ENCODE measurements at places on chromosomes 11 and 22. TPM values are rescaled to one million over a fixed set of nuclear protein-coding genes. Genes with fewer than 3 reads are reported as not detected.

DNA sequence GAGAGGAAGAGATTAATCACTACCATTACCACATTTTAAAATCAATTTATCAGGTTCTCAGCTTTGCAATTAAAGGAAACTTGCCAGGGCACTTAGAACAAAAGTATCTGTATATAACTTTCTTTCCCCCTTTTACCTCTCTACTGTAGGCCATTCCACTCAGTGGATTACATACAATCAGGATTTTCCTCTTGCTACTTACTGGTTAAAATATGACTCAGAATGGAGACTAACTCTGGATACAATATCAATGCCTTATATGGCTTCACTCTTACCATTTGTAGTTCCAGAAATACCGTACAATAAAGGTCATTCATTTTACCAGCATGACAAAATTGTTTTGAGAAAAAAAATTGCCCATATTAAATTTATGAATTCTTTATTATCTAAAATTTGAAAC is 706.8 kb downstream of the KCNA4 start:
- no peak for DNase-seq

GRCh38 chr11:75233754-75234172 is 6.8 kb upstream of the TPBGL start:
- DNase-seq: no peak

- no peak for DNase-seq
Observed at GRCh38 chr22:39469326-39469680, 12.5 kb downstream of the MGAT3 start.

GRCh38 chr11:11439591-11439990 is 86.5 kb upstream of the CSNK2A3 start:
- DNase-seq: no peak

DNA sequence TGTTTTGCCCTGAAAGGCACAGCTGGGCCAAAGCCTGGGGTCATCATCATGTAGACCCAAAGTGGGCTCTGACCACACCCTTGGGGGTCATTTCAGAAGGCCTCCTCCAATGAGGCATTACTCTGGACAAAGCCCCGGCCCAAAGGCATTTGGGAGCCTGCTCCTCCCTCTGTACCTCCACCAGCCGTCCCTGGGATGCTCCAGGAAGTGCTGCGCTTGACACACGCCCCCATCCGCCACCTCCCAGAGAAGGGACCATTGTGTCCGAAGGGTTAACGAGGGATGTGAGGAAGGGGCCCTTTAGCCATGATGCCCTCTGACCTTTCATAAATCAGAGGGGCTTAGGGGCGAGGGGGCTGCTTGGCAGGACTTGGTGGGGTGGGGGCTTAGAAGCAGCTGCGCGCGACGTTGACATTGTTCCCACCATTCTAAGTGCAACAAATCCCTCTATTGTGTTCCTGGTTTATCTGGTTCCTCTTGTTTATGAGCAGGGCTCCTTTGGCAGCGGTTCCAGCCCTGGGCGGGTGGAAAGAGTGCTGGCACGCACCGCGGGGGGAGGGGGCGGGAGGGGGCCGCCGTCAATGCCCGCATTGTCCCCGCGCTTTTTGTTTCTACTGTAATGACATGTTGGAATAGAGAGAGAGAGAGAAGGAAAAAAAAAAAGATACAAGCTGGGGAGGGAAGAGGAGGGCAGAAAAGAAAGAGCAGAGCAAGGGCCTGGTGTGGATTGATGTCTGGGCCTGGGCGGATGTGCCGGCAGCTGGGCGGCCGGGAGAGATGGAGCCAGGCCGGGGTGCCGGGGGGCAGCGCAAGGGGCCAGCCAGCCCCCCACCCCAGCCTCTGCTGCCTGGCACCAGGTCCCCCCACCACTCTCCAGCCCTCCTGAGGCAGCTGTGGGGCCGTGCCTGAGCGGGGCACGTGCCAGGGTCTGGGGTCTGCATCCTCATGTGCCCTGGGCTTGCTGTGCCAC is 32.1 kb upstream of the SOX10 start:
- DNase-seq: peak; percentile 86

GRCh38 chr22:29670626-29671025 is 49.2 kb upstream of the CABP7 start:
- no peak for DNase-seq

DNA sequence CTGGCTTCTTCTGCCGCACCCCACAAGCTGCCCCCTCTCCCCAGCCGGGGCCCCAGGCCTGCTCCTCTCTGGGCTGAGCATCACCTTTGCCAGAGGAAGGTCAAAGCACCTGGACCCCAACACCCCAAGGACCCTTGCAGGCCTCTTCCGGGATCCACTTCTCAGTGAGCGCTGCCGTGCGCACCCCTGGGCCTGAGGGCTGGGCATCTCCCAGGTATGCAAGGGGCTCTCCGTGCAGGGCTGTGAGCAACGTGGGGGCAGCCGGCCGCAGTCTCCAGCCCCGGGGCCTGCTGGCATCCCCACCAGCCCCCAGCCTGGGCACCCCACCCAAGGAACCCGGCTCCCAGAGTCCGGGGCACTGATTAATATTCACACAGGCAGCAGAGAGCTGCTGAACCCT is 64.0 kb downstream of the BRD1 start:
- peak; percentile 50 for DNase-seq

- no peak for DNase-seq
Observed at GRCh38 chr11:43868852-43869567, 11.6 kb upstream of the ALKBH3 start.

DNA sequence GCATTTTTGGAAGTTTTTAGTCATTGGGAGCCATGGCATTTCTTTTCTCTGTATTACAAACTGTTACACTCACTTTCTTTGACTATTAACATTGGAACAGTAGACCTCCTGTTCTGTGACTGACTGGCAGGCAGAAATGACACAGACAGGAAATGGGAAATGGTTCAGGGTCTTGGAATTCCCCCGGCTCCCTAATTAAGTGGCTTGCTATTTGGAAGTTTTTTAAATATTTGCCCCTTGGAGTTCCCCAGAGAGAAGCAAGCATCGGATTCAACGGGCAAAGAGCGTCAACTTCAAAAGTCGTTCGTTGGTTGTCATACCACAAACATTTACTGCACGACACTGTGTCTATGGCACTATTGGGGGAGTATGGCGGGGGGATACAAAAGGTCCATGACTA is 1.1 kb upstream of the BIRC2 start:
- DNase-seq: no peak

Gene OR10G6
- not detected for total RNA-seq

Gene GNAZ
- total RNA-seq: 24.0 TPM
